ENCODE measurements at places on chromosomes 3 and 15.
A peak's percentile ranks its signal among the peaks of the same experiment; 100 is the strongest.

- H3K4me1 ChIP-seq: peaks cover 3% of the 10 kb centered on the region
- no peak for DNase-seq
- H3K4me3 ChIP-seq: no peak overlapping the region
- no peaks in the 10 kb centered on the region for H3K36me3 ChIP-seq
- H3K27me3 ChIP-seq: no peaks in the 10 kb centered on the region
Measured at GRCh38 chr3:66050821-66051220, 12.1 kb upstream of the MAGI1 start.

DNA sequence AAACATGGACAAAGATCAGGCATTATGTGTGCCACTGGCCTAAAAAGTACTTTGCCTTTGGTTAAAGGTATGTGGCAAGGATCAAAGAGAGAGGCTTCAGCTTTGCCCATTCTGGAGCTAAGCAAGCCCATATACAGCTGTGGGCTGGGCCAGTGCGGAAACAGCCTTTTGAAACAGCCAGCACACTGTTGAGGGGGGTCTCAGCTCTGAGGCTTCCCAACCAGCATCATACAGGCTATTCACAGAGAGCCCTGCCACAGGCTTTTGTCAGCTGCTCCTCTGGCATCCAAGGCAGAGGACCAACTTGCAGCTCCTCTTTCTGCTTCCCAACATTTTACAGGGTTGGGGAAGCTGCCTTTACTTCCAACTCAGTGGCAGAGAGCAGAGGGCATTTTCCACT lies 63.2 kb upstream of the FOXB1 start:
- H3K27me3 ChIP-seq: peaks cover 6% of the 10 kb centered on the region
- H3K27ac ChIP-seq: no peak overlapping the region
- no peaks in the 10 kb centered on the region for H3K36me3 ChIP-seq
- DNase-seq: no peak

DNA sequence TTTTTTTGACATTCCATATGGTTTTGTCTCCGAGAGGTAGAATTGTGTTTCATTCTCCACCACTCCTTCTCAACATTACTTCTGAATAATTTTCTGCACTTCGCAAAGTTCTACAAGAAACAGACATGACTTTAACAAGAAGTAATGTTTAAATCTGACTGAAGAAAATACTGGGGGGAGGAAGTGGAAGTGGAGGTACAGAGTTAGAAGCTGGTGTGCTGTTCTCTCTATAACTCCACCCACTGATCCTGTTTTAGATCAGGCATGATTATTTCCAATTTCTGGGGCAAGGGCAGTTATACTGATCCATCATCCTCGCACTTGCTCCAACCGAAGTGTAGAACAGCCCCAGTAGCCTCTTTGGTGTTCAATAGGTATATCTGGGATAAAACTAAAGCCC lies 9.2 kb upstream of the MCCC1 start:
- no peak overlapping the region for H3K27ac ChIP-seq
- H3K36me3 ChIP-seq: no peaks in the 10 kb centered on the region
- H3K27me3 ChIP-seq: no peaks in the 10 kb centered on the region
- no peak for DNase-seq

GRCh38 chr3:149589332-149589731 lies 68.5 kb downstream of the WWTR1 start:
- H3K27me3 ChIP-seq: no peaks in the 10 kb centered on the region
- H3K4me1 ChIP-seq: peaks cover 19% of the 10 kb centered on the region
- H3K27ac ChIP-seq: peak overlapping the region; percentile 71
- DNase-seq: peak; percentile 73

- DNase-seq: no peak
- H3K27ac ChIP-seq: no peak overlapping the region
- no peaks in the 10 kb centered on the region for H3K36me3 ChIP-seq
Measured at GRCh38 chr15:61687651-61688050, 372.6 kb downstream of the VPS13C start.

DNA sequence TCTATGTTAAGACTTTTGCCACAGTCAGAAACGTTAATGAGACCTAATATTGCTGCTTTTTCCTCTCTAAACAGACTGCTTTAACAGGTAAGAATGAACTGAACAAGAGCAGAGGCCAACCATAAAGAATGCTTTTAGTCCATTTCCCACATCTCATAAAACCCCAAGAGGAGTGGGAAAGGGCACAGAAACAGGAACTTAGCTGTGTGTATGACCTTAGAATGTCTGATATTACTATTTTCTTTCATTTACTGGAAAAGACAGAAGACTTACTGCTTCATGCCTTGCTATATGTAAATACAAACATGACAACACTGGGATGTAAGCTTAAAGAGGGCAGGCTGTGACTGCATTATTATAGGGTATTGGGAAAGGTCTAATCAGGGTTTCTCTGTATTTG lies 115.0 kb downstream of the ISL2 start:
- H3K27ac ChIP-seq: no peak overlapping the region
- H3K4me1 ChIP-seq: no peaks in the 10 kb centered on the region
- no peak overlapping the region for H3K4me3 ChIP-seq
- no peaks in the 10 kb centered on the region for H3K36me3 ChIP-seq
- no peak for DNase-seq

DNA sequence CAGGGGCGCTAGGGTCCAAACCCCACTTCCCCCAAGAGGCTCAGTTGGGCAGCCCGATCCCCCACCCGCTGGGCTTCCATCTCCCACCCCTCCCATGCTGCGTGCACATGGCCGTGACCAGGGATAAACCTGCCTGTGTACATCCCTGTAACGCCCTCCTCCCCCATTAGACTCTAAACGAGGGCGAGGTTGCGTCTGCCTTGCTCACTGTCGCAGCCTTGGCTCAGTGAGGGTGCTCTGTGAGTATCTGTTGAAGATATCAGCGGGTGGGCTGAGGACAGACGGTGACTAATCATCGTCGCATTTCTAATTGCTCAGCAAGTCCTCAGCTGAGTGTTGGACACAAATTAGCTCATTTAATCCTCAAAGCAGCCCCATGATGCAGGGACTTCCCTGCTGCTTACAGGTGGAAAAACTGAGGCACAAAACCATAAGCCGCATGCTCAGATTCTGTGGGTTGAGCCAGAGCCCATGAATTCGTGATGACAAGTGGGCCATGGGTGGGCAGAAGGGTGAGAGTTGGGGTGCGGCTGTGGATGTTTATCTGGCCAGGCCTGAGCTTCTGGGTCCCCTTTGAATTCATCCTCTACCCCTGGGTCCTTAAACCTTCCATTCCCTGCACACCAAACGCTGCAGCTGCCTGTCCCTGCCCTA lies 26.0 kb downstream of the FBLN2 start:
- H3K27me3 ChIP-seq: peaks cover 2% of the 10 kb centered on the region
- peak; percentile 50 for DNase-seq
- peak overlapping the region; percentile 55 for H3K27ac ChIP-seq

- H3K27me3 ChIP-seq: no peaks in the 10 kb centered on the region
- DNase-seq: no peak
- no peak overlapping the region for H3K4me3 ChIP-seq
- no peak overlapping the region for H3K27ac ChIP-seq
- no peaks in the 10 kb centered on the region for H3K36me3 ChIP-seq
Measured at GRCh38 chr3:56048331-56048730, 419.9 kb downstream of the ERC2 start.

GRCh38 chr15:75389791-75390382 lies 21.5 kb upstream of the MAN2C1 start:
- H3K36me3 ChIP-seq: peaks cover 78% of the 10 kb centered on the region
- DNase-seq: no peak
- H3K27ac ChIP-seq: no peak overlapping the region
- H3K4me1 ChIP-seq: no peaks in the 10 kb centered on the region

- no peak overlapping the region for H3K4me3 ChIP-seq
- no peak for DNase-seq
- no peaks in the 10 kb centered on the region for H3K4me1 ChIP-seq
- H3K27ac ChIP-seq: no peak overlapping the region
Measured at GRCh38 chr3:98259707-98260106, 4.3 kb upstream of the OR5H6 start.

- DNase-seq: no peak
- no peaks in the 10 kb centered on the region for H3K27me3 ChIP-seq
- H3K36me3 ChIP-seq: no peaks in the 10 kb centered on the region
- H3K4me3 ChIP-seq: no peak overlapping the region
- H3K4me1 ChIP-seq: peaks cover 5% of the 10 kb centered on the region
Measured at GRCh38 chr3:177640319-177640965, 443.2 kb upstream of the TBL1XR1 start.

GRCh38 chr15:68650901-68651709 lies 72.3 kb downstream of the CORO2B start:
- no peak overlapping the region for H3K4me3 ChIP-seq
- H3K36me3 ChIP-seq: no peaks in the 10 kb centered on the region
- DNase-seq: no peak
- H3K27me3 ChIP-seq: no peaks in the 10 kb centered on the region
- H3K27ac ChIP-seq: no peak overlapping the region

GRCh38 chr15:79332824-79333510 lies 22.1 kb downstream of the TMED3 start:
- no peak overlapping the region for H3K27ac ChIP-seq
- DNase-seq: no peak
- H3K27me3 ChIP-seq: no peaks in the 10 kb centered on the region
- no peak overlapping the region for H3K4me3 ChIP-seq
- no peaks in the 10 kb centered on the region for H3K4me1 ChIP-seq
- no peaks in the 10 kb centered on the region for H3K36me3 ChIP-seq

- H3K27me3 ChIP-seq: peaks cover 20% of the 10 kb centered on the region
- no peak overlapping the region for H3K4me3 ChIP-seq
- H3K4me1 ChIP-seq: peaks cover 16% of the 10 kb centered on the region
- no peak overlapping the region for H3K27ac ChIP-seq
- no peak for DNase-seq
- H3K36me3 ChIP-seq: no peaks in the 10 kb centered on the region
Measured at GRCh38 chr15:28888302-28888894, 2.6 kb downstream of the APBA2 start.

GRCh38 chr3:130825762-130826299 lies 68.1 kb upstream of the ATP2C1 start:
- DNase-seq: no peak
- H3K36me3 ChIP-seq: no peaks in the 10 kb centered on the region
- H3K4me3 ChIP-seq: no peak overlapping the region
- H3K4me1 ChIP-seq: peaks cover 3% of the 10 kb centered on the region

DNA sequence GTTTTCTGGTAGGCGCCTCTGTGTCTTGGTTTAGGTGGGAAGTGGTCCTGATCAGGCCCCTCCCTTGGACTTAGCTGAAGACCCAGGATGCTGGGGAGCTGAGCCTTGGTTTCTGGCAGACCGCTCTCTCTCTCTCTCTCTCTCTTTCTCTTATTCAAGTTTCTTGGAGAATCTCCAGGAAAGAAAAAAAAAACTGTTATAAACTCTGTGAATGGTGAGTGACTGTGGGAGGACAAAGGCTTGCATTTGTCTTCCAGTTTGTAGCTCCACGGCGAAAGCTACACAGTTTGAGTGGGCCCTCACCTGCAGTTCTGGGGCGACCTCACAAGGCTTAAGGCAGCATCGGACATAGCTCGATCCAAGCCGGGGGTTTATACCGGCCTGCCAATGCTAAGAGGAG lies 7.5 kb downstream of the DET1 start:
- H3K36me3 ChIP-seq: peaks cover 11% of the 10 kb centered on the region
- peak; percentile 15 for DNase-seq
- no peaks in the 10 kb centered on the region for H3K4me1 ChIP-seq
- no peak overlapping the region for H3K27ac ChIP-seq
- no peak overlapping the region for H3K4me3 ChIP-seq

- no peak overlapping the region for H3K4me3 ChIP-seq
- H3K27me3 ChIP-seq: no peaks in the 10 kb centered on the region
- H3K36me3 ChIP-seq: no peaks in the 10 kb centered on the region
- DNase-seq: no peak
- H3K4me1 ChIP-seq: no peaks in the 10 kb centered on the region
Measured at GRCh38 chr15:95141486-95141885, 910.1 kb downstream of the MCTP2 start.

GRCh38 chr3:141368062-141368924 lies at the start of gene ZBTB38:
ZBTB38 (plus strand) TSS chr3:141368504; CDS start chr3:141442389, 73,885 bp downstream.
- no peaks in the 10 kb centered on the region for H3K27me3 ChIP-seq
- H3K4me1 ChIP-seq: peaks cover 20% of the 10 kb centered on the region
- peak within 1 kb of the TSS; percentile 72 for H3K27ac ChIP-seq
- peak; percentile 90 for DNase-seq
- no peaks in the 10 kb centered on the region for H3K36me3 ChIP-seq

DNA sequence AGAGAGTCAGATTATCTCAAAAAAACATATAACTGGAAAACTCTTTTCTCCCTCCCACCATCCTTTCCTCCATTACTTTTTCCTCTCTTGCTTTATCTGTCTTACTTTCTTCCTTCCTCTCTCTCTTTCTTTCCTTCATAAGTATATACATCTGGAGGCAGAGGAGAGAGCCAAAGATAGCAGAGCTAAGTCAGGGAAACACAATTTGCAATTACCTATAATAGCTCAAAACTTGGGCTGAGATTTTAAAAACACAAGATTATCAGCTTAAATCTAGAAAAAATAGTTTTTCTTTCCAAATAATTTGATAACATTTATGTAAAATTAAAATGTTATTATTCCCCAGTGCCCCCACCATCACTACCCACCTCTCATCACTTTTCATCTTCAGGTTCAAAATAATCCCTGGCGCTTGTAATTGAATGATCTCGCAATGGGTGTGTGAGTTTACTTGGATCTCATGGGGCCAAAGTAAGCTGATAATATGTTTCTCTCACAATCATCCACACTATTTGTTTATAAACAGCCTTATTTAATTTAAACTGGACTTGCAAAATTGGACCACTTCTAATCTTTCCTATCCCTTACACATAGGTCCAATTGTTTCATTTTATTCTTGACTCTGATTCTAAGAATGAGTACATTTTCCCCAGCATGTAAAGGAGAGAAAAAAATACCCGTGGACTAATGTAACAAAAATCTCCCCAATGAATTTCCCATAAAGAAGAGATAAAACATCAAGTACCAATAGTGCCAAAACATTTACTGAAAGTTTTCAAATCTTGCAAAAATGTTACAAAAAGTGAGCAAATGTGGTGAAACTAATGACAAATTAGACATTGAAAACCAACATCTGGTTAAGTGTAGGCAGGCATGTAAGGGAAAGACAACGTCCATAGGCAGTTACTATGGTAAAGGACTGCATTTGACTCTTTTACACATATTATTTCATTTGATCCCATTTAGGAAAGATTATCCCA lies 236.9 kb downstream of the DTWD1 start:
- no peaks in the 10 kb centered on the region for H3K27me3 ChIP-seq
- H3K27ac ChIP-seq: peak overlapping the region; percentile 49
- H3K4me1 ChIP-seq: peaks cover 5% of the 10 kb centered on the region
- peak; percentile 78 for DNase-seq
- H3K4me3 ChIP-seq: no peak overlapping the region

DNA sequence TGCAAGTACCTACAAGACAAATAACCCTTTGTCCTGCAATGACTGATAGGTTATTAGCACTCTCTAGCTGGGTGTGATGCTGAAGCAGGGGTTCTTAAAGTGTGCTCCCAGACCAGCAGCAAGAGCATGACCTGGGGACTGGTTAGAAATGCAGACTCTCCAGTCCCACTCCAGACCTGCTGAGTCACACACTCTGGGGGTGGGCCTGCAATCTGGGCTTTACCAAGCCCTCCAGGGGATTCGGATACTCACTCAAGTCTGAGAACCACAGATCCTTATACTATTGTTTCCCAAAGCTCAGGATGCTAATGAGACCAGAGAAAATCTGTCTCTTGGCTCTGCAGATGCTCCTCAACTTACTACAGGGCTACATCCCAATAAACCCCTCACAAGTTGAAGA lies 142.1 kb upstream of the RAD18 start:
- H3K36me3 ChIP-seq: peaks cover 8% of the 10 kb centered on the region
- no peak overlapping the region for H3K4me3 ChIP-seq
- H3K27ac ChIP-seq: no peak overlapping the region
- H3K4me1 ChIP-seq: peaks cover 22% of the 10 kb centered on the region
